GM13976 (cell line): ENCODE measurements at places on chromosomes 1 and 21.
A peak's percentile ranks its signal among the peaks of the same experiment; 100 is the strongest.

- no peak for DNase-seq
Measured at GRCh38 chr21:42475526-42476387, 20.3 kb downstream of the RSPH1 start.

GRCh38 chr1:83026745-83027144 is 972.2 kb downstream of the TTLL7 start:
- no peak for DNase-seq

DNA sequence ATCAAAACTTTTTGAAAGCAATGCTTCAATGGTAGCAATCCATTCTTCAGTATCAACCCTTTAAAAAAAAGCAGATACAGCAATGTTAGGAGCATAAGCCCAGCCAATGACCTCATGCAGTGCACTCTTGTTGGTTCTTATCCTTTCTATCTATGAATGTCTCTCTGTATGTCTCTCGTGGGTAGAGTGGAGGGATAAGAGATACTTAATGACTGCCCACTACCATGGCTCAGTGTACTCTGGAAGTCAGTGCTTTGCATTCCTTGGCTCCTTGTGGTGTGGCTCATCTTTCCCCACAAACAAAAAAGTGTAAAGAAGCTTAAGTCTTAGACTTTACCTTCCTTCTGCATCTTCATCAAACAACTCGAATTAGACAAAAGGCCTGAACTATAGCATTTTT is 50.3 kb downstream of the PCSK9 start:
- no peak for DNase-seq

GRCh38 chr1:199843861-199844260 is 183.6 kb upstream of the NR5A2 start:
- DNase-seq = no peak

- DNase-seq = peak; percentile 51
Measured at GRCh38 chr1:107016376-107016978, 40.0 kb upstream of the PRMT6 start.

DNA sequence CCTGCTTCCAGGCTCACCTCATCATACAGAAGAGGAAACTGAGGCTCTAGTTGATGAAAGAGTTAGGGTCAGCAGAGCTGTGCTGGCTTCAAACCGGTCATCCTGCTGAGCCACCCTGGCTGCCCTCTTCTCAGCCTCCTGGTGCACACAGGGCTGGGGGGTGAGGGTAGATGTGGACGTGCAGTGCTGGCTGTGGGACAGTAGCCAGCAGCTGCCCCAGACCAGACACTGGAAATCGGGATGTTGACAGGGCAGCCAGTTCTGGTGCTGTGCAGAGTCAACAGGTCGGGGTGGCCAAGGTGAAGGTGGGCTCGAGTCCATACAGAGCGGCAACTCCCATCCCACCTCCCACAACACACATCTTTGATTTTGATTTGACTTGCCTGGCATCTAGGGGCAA is 1.5 kb upstream of the CLCNKA start:
- DNase-seq = no peak

GRCh38 chr1:223710179-223711133 is 1.9 kb upstream of the CAPN2 start:
- DNase-seq = no peak

DNA sequence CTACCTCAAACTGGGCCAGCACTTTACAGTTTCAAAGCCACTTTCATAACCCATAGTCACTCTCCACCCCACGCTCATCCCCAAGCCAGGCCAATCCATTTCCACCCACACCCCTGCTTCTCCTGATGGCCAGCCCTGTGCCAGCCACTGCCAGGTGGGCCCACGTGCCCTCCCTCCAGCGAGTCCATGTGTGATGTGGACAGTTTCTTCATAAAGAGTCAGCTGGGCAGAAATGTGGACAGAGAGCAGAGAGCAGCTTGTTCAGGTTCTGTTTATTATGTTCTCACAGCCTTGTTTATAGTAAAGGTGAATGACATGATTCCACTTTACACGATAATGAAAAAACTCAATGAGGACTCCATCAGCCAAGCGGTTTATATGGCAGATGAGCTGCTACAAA is 37.4 kb upstream of the RGS16 start:
- no peak for DNase-seq

DNA sequence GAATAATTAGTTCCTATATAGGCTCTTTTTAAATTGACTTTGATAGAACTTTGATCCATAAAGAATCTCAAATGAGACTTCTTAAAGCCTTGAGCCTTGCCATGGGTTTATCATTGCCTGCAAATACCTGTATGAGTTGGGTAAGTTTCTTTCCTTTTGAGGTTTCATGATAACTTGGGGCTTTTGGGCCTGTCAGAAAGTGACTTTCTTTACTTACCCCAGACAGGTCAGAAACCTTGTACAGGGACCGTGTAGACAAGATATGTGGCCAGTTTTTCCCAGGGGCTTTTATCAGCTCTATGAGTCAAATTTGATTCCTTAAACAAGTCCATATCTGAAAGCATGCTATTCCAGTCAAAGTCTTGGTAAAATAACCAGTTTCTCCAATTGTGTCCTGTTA is 17.3 kb downstream of the KCTD3 start:
- no peak for DNase-seq
